D721Med (cell line): ENCODE measurements at places on chromosomes 5 and 9.

- DNase-seq = no peak
Observed at GRCh38 chr5:147554261-147554817, 44.5 kb upstream of the DPYSL3 start.

- no peak for DNase-seq
Observed at GRCh38 chr9:2853517-2853916, 9.6 kb upstream of the PUM3 start.

- no peak for DNase-seq
Observed at GRCh38 chr5:42268630-42269029, 154.6 kb upstream of the GHR start.

- DNase-seq = no peak
Observed at GRCh38 chr5:180118391-180118791, 46.8 kb upstream of the RNF130 start.

GRCh38 chr9:99056186-99056585, 48.7 kb upstream of the TGFBR1 start:
- no peak for DNase-seq
